ENCODE measurements at places on chromosomes 6 and 20. TPM values are rescaled to one million over a fixed set of nuclear protein-coding genes. Genes with fewer than 3 reads are reported as not detected.

DNA sequence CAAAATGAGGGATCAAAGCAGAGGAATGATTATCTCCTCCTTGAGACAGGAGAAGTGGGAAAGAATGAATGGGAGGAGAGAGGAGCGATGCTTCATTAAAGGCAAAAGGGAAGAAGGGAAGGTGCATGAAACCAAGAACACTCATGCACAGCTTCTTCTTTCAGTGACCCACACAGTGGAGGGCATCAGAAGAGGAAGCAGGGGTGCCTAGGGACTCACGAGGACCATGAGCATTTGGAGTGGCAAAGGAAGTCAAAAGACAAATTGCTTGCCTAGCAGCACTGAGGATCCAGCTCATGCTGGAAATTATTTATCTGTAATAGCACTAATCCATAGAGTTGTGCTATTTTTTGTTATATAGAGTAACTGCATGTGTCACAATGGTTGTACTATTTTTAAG, 66.1 kb downstream of the SMLR1 start:
- DNase-seq = no peak

DNA sequence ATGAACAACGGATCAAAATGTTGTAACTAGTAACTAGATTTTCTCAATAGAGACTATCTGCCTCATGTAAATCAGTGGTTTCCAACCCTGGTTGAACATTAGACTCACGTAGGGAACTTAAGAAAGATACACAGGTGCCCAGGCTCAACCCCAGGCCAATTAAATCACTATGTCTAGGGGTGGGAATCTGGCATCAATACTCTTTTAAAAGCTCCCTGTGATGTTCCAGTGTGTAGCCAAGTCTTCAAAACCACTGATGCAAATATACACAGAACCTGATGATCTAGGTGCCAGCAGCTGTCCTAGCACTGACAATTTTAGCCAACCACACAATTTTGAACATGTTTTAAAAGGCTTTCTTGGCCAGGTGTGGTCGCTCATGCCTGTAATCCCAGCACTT, 128.7 kb downstream of the TBC1D32 start:
- no peak for DNase-seq

DNA sequence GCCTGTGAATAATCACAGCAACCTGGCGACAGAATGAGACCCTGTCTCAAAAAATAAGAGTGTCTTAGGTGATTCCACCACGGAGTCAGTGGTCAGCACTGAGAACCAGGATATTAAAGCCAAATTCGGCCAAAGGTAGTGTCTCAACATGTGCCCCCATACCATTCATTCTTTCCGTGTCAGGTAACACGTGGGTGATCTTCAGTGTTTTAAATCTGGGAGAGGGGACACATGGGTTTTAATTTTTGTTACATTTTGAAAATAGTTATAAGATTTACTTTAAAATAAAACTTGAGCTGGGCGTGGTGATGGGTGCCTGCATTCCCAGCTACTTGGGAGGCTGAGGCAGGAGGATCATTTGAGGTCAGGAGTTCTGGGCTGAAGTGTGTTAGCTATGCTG, 59.0 kb downstream of the TFAP2C start:
- DNase-seq = no peak

GRCh38 chr6:92069781-92070180, 1349.6 kb downstream of the EPHA7 start:
- no peak for DNase-seq

DNA sequence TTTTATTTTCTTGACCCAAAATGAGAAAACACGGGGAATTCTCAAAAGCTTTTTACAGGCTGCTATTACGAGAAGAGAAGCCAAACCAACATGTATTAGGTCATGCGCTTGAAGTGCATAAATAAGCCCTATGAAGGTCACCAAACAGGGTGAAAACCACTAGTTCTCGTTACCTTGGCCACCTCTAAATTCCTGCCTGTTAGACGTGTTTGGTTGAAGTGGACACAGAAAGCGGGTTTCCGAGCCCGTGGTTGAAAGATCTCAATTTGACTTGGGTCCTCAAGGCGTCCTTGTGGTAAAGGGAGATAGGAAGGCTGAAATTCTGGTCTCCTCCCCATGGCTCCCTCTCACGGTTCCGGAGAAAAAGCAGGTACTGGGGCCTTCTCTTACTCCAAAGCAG, 6.2 kb downstream of the EYA2 start:
- no peak for DNase-seq

GRCh38 chr20:35648836-35649235, 15.9 kb downstream of the CPNE1 start:
- no peak for DNase-seq

DNA sequence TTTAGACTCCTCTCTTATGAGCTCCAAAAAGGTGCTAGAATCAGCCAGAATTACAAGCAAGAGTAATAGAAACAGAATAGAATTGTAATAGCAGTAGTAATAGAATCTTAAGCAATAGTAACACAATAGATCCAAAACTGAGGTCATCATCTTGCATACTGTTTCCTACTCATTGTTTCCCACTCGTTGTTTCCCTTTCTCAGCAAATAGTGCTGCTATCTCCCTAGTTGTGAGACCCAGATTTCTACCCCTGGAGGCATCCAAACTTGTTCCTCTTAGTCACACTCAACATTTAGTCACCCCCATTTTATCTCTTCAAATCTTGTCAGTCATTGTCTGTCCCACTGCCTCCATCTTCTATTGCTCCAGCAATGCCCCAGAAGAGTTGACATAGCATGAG, 356.9 kb upstream of the MARCKS start:
- DNase-seq = no peak

Gene METTL24
- total RNA-seq = not detected

Gene NTSR1
- not detected for total RNA-seq

DNA sequence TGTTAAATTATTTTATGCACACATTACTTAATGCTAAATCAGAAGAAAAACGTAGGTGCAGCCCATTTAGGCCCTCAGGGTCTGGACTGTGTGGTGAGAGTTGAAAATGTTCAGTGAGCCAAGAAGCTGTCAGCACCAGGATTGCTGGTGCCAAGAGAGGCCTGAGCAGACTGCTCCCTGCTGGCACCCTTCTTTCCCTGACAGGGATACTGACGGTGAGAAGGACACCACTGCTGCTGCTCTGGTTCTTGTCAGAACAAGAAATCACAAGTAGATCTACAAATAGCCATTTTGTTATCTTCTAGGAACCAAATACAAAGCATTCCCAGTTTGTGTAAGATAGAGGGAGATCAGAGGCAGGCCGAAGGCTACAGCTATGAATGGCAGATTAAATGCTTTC, 48.7 kb upstream of the CRISP1 start:
- DNase-seq = no peak

- no peak for DNase-seq
Measured at GRCh38 chr20:45905505-45906079, 6.4 kb downstream of the PLTP start.

DNA sequence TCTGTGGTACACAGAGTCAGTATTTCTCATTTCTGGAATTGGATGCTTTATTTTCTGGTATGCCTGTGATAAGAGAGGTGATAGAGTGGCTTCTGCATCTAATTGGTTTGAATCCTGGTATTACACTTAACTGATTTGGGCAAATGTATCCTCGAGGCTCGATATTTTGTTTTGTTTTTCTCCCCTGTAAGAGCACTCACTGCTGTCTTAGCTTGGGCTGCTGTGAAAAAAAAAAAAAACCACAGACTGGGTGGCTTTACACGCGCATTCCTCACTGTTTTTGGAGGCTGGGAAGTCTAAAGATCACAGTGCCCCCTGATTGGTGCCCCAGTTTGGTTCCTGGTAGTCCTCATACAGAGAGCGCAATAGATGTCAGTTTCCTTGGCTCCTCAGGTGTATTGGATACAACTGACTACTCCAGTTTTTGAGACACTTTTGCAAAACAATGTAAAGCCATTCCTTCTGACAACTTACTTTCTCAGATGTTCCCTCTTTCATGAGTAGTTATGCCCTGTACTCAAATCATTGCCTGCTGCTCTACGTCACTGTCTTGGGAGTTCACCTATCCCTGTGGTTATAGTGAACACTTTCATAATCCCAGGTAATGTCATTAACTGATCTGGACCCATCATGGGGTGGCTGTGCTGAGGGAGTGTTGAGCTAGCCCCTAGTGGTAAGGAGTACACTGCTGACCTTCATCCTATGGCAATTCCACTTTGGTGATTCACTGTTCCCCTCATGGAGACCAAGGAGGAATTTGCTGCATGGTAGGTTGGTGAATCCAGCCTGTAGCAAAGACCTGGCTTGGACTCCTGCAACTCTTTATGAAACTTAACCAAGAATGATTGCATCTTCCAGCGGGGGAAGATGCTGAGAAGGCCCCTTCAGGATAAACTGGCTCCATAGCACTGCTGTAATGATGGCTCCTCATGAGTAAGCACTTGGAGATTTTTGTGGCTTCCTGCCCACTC, 3.5 kb upstream of the ACAT2 start:
- DNase-seq = no peak

GRCh38 chr20:58703765-58704371, 11.3 kb downstream of the NPEPL1 start:
- no peak for DNase-seq

Gene LGSN
- not detected for total RNA-seq

- no peak for DNase-seq
Measured at GRCh38 chr20:17622851-17623508, 53.1 kb downstream of the DSTN start.

DNA sequence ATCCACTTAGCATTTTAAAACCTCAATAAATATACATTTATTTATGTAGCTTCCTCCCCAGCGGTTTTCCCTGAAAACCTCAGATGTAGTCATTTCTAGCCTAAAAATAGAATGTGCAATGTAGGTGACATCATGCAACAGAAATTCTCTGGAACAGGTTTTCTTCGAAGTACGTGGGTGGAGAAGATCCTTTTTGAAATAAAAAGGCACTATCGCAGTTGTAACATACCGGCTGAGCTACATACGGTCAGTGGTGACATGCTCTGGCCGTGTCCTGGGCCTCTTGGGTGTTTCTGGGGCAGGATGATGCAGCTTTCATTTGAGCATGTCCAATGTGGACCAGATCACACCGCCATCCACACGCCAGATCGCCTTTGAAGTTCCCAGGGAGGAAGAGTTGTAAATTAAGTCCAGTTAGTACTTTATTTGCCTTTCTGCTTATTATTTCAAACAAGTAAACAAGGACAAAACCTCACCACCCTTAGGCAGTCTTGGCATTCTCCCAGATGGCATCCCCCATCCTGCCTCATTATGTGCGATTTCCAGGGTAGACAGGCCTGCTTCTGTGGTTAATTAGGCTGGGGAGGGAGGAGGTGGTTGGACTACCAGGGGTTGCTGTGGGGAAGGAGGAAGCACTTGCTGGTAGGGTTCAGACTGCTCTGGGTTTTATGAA, 109.5 kb upstream of the CLDN20 start:
- peak; percentile 86 for DNase-seq

GRCh38 chr6:156780102-156780641, 3.0 kb downstream of the ARID1B start:
- peak; percentile 88 for DNase-seq

DNA sequence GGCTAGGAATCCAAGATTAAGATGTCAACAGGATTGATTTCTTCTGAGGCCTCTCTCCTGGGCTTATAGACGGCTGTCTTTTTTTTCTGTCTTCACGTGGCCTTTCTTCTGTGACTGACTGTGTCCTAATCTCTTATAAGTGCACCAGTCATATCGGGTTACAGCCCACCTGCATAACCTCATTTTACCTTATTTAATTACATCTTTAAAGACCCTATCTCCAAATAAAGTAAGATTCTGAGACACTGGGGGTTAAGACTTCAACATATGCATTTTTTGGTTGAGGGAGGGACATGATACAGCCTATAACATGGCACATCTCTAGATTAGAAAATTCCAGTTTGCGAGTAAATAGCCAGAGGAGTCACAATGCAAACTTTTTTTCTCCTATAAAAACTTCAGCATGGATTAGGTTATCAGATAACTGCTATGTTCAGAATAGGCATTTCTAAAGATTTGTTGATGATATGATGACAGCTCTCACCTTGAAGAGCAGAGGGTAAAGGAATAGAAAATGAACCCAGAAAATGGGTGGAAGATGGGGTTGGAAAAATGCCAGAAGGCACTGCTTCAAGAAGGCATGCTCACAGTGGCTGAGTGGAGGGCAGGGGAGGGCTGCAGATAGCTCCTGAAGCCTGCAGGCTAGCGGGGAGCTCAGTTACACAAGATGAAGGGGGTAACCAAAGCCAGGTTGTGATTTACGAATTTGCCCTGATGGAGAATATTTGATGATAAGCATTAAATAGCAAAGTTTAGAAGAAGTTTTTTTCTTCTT, 8.7 kb upstream of the PDE7B start:
- DNase-seq = no peak

Gene NOX3
- not detected for total RNA-seq

- DNase-seq = no peak
Measured at GRCh38 chr20:43863821-43864544, 50.7 kb upstream of the TOX2 start.

Gene TGM3
- total RNA-seq = not detected

Gene RNF217
- 1.2 TPM for total RNA-seq

DNA sequence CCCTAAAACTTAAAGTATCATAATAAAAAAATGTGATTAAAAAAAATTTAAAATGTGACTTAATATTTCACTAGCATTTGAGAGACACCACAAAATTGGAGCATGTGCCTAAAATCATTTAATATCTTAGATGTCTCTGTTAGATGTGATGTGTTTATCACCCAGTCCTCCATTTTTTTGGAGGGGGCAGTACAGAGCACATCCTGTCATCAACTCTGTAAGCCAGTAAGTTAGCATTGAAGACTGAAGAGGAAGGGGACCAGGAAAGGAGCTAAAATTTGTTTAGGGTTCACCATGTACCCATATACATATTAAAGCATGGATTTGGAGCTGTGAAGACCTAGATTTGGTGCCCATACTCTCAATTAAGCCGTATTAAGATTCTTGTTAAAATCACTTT, 30.7 kb upstream of the ADIG start:
- DNase-seq = no peak

GRCh38 chr20:9119776-9120175, 50.9 kb downstream of the PLCB4 start:
- no peak for DNase-seq

Gene RIPPLY2
- total RNA-seq = not detected

- DNase-seq = no peak
Measured at GRCh38 chr6:91268941-91269340, 682.1 kb upstream of the MAP3K7 start.

Gene PAX1
- not detected for total RNA-seq

- DNase-seq = no peak
Measured at GRCh38 chr20:55471052-55472006, 534.0 kb downstream of the CBLN4 start.

- DNase-seq = no peak
Measured at GRCh38 chr6:122678841-122679240, 68.6 kb downstream of the PKIB start.

DNA sequence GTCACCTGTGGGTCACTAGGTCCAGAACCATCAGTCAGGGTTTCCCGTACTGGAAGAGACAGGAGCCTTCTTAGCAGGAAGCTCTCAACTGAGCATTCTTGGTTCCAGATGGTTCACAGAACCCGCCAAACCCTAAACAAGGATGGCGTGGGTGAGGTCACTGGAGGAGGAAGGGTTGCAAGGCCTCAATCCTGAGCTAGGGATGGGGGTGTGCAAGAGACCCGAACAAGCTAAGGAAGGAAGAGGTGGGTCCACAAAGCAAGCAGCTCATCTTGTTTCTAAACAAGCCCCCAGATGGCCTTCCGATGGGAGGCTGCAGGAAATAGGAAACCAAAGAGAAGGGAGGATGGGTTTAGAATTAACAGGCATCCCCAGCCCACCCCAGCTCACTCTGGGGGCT, 92.7 kb downstream of the PREX1 start:
- DNase-seq = no peak

Gene POU5F1
- total RNA-seq = not detected

Gene PCIF1
- total RNA-seq = 27.8 TPM

- no peak for DNase-seq
Measured at GRCh38 chr6:90440586-90441283, 144.1 kb upstream of the BACH2 start.
